ENCODE measurements at places on chromosomes 12 and 14.

GRCh38 chr12:51838036-51838435, 10.5 kb downstream of the FIGNL2 start:
- H3K4me1 ChIP-seq, result peaks cover 39% of the 10 kb centered on the region
- DNase-seq, result no peak
- no peak overlapping the region for H3K27ac ChIP-seq
- H3K36me3 ChIP-seq, result no peaks in the 10 kb centered on the region
- H3K4me3 ChIP-seq, result no peak overlapping the region
- H3K27me3 ChIP-seq, result no peaks in the 10 kb centered on the region

- H3K4me1 ChIP-seq, result peaks cover 17% of the 10 kb centered on the region
- H3K27me3 ChIP-seq, result peaks cover 14% of the 10 kb centered on the region
- no peak overlapping the region for H3K4me3 ChIP-seq
Observed at GRCh38 chr12:88946372-88946997, 366.2 kb upstream of the KITLG start.

- H3K4me3 ChIP-seq, result no peak overlapping the region
- peaks cover 15% of the 10 kb centered on the region for H3K4me1 ChIP-seq
- H3K27me3 ChIP-seq, result no peaks in the 10 kb centered on the region
- DNase-seq, result no peak
- H3K36me3 ChIP-seq, result no peaks in the 10 kb centered on the region
Observed at GRCh38 chr14:61512026-61512834, 183.1 kb upstream of the HIF1A start.

DNA sequence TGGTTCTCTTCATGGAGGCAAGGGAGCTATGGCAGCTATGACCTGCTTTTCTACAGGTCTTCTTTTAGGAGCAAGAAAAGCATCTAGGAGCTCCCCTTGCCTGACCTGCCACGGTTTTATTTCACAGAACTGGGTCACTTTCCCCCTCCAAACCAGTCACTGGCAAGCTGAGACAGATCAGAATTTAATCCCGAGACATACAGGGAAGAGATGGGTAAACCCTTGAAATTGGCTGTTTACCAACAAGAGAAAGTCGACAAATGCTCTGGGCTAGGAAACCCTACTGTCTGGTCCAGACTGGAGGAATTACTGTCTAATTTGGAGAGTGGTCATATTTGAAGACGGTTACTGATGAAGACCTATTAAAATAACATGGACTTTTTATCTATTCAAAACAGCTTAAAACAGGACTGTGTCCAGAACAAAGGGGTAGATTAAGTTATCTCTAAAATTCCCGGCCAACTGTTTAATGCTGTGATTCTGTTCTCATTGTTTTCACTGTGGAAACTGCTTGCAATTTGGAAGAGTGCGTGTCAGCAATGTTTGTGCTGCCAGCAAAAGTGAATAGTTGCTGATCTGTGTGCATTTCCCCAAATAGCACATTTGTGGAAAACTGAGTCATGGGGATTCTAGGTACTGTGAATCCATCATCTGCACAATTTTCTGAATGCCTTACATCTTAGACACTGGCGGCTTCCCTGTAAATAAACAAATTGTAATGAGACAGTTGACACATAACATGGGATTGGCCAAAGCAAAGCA, 73.4 kb upstream of the EEA1 start:
- H3K36me3 ChIP-seq, result no peaks in the 10 kb centered on the region
- no peak overlapping the region for H3K4me3 ChIP-seq

DNA sequence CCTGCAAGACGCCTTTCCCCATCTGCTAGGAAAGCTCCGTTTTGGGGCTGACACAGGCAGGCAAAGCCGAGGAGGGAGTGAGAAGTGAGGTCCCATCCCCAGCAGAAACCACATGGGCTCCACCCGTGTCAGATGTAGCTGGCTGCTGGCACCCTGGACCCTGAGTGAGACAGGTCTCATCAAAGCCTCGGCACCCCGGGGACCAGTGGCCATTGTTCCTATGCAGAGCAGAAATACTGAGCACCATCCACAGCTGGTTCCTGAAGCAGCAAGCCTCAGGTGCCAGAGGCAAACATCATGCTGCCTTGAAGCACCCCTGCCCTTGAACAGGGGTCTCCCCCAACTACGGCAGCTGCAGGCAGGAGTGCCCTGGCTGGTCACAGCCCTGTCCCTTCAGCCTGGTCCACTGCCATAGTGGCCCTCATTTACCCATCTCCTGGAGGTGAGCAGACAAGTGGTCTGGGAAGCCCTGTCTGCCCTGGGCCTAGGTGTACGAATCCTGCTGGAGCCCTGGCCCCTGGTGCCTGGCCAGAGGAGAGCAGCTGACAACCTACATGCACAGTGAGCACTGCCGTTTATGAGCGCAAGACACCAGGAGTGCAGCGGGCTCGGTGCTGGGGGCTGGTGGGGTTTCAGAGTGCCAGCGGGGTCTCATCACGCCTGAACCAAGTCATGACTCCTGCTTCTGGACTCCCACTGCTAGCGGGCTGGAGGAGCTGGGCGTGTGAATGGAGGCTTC, 289.8 kb upstream of the RTL1 start:
- H3K27me3 ChIP-seq, result no peaks in the 10 kb centered on the region
- no peak for DNase-seq
- no peak overlapping the region for H3K4me3 ChIP-seq
- H3K36me3 ChIP-seq, result no peaks in the 10 kb centered on the region
- no peaks in the 10 kb centered on the region for H3K4me1 ChIP-seq

DNA sequence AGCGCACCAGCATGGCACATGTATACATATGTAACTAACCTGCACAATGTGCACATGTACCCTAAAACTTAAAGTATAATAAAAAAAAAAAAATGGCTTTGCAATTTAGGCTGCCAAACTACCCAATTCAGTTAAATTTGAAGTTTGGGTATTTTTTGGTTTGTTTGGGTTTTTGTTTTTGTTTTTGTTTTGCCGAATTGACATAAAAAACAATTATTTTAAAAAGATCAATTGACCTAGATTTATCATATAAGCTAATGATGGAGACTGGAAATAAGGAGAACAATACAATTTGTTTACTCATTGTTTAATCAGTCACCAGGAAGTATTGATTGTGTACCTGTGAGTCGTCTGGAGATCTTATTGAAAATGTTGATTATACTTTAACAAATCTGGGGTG, 62.1 kb upstream of the GARIN2 start:
- no peak overlapping the region for H3K27ac ChIP-seq
- H3K4me1 ChIP-seq, result no peaks in the 10 kb centered on the region
- no peak overlapping the region for H3K4me3 ChIP-seq
- H3K27me3 ChIP-seq, result no peaks in the 10 kb centered on the region

DNA sequence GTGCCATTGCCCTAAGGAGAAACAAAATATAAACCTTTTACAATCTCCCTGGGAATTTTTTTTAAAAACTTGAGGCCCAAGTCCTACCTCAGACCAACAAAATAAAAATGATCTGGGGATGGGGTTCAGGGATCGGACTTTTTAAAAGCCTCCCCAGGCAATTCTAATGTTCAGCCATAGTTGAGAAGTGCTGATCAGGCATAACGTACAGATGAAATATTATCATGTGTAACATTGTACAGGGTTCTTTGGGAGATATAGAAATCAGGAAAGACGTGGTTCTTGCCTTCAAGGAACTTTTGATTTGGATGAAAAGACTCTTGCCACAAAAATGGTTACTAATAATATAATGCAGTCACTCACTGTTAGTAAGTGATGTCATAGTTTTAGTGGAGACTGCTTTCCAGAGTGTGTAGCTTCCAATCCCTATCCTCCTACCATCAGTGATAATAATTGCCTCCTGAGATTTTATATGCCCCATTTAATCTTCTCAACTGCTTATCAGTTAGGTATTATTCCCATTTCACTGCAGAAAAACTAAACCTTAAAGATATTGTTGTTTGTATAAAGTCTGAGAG, 135.6 kb downstream of the BRMS1L start:
- H3K4me3 ChIP-seq, result no peak overlapping the region
- H3K36me3 ChIP-seq, result no peaks in the 10 kb centered on the region
- DNase-seq, result no peak
- H3K27ac ChIP-seq, result no peak overlapping the region
- H3K4me1 ChIP-seq, result peaks cover 6% of the 10 kb centered on the region

- no peaks in the 10 kb centered on the region for H3K27me3 ChIP-seq
- DNase-seq, result peak; percentile 41
- no peak overlapping the region for H3K27ac ChIP-seq
- no peak overlapping the region for H3K4me3 ChIP-seq
- H3K36me3 ChIP-seq, result no peaks in the 10 kb centered on the region
Observed at GRCh38 chr12:74791365-74791764, 253.7 kb downstream of the ATXN7L3B start.

- no peaks in the 10 kb centered on the region for H3K4me1 ChIP-seq
- no peak overlapping the region for H3K27ac ChIP-seq
- peak; percentile 85 for DNase-seq
- no peaks in the 10 kb centered on the region for H3K36me3 ChIP-seq
- peak overlapping the region; percentile 58 for H3K4me3 ChIP-seq
Observed at GRCh38 chr12:9813821-9814798, 13.2 kb upstream of the KLRF1 start.

DNA sequence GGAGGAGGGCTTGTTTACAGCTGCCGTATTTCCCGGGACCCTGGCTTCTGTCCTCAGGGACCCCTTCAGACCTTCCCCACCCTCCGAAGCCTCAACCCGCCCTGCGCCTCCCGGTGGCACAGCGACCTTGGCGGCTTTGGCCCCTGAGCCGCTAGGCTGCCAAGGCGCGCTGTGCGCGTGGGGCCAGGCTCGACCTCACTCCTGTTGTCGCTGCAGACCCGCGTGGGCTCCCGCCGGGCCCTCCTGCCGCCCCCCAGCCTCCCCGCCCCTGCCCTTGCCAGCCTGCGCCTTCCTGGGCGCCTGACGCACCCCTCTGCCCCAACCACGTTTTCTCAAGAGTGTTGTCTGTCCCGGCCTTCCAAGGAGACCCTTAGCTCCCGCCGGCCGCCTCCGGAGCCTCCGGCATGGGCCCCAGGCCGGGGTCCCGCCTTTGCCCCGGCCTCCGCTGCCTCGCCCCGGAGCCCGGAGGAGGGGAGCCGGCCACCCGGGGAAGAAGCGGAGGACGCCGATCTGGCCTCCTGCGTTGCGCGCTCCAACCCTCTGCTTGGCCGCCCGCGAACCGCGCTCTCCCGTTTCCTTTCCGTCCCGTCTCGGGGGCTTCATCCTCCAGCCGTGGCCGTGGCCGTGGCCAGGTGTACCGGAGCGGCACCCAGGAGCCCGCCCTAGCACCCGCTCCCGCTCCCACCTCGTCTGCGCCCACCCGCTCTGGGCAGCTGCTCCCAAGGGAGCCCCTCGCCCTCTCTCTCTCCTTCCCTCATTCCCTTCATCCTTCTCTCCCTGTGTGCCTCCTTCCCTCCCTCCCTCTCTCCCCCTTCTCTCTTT, 19.9 kb downstream of the PPP2R5C start:
- DNase-seq, result peak; percentile 25
- peaks cover 10% of the 10 kb centered on the region for H3K4me1 ChIP-seq
- H3K27me3 ChIP-seq, result peaks cover 37% of the 10 kb centered on the region

GRCh38 chr12:85182699-85183098, 97.3 kb upstream of the ALX1 start:
- no peak overlapping the region for H3K4me3 ChIP-seq
- no peak overlapping the region for H3K27ac ChIP-seq
- DNase-seq, result peak; percentile 19

DNA sequence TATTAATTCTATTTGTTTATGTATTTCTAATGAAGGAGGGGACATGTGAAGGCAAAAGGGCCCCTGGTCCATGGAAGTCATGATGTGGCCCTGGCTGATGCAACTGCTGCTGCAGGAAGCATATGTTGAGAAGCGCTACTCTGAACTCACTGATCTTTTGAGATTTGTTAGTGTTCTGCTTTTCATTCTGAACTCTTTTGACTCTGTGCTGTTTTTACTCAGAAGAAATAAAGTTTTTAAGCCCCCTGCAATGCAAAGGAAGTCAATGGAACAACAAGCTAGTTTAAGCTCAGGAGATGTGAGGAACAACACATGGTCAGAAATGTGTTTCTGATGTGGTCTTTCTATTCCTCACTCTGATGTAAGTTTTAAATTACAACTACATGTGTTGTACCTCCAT, 88.9 kb upstream of the BTG1 start:
- no peaks in the 10 kb centered on the region for H3K36me3 ChIP-seq
- H3K4me3 ChIP-seq, result no peak overlapping the region
- no peaks in the 10 kb centered on the region for H3K4me1 ChIP-seq
- no peak for DNase-seq

DNA sequence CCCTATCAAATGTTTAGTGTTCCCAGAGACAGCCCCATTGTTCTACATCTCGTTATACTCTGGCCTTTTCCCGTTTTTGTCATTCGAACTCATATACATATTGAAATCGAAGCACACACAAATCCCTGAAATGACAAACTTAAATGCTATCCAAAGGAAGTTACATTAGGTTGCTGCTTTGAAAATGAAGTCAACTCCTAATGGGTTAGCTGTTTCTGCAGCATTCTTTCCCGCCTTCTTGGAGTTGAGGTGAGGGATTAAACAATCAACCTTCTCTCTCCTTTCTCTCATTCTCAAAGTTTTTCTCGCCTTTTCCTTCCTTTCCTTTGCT, 642 bp upstream of the PHC1 start:
- peaks cover 34% of the 10 kb centered on the region for H3K4me1 ChIP-seq
- peaks cover 26% of the 10 kb centered on the region for H3K36me3 ChIP-seq
- peak overlapping the region; percentile 68 for H3K4me3 ChIP-seq
- H3K27ac ChIP-seq, result peak overlapping the region; percentile 95
- DNase-seq, result no peak

DNA sequence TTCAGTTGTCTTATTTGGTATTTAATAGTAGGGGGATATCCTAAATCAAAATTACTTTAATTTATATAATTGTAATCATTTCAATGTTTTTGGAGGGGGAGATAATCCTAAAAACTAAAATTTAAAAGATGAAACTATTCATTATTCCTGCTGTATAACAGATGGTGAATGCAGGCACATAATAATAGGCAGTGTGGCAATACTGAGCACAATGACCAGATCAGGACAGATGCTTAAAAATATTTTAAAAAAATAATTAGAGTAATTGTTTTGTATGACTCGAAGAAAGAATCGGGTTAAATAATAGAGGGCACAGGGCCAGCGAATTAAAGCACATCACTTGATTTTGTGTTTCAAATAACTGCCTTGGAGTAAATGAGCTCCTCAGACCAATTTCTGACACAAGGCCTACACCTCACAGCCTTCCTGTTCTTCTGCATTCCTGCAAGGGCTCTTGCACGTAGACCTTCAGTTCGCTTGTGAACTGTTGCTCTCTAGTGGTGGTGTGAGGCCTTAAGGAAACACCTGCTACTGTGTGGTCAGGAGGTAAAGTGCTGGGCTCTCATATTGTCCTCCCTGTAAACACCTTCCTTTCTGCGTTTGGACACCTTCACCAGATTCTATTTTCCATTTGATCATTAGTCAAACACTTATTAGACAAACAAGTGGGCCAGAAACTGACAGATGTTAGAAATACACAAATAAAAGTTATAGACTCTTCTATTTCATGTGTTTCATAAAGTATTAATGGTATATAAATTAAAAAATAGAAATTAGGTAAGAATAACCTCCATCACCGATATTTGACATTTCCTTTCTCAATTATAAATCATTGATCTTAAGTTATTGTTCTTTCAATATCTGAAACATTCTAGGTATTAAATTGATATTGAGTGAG, 29.3 kb upstream of the KLRF1 start:
- H3K27me3 ChIP-seq, result no peaks in the 10 kb centered on the region
- no peak overlapping the region for H3K4me3 ChIP-seq
- peak; percentile 94 for DNase-seq
- peaks cover 22% of the 10 kb centered on the region for H3K4me1 ChIP-seq
- no peaks in the 10 kb centered on the region for H3K36me3 ChIP-seq
- H3K27ac ChIP-seq, result no peak overlapping the region

Measured in GM23338 (cell line).